ENCODE measurements at places on chromosomes 11 and 22.

DNA sequence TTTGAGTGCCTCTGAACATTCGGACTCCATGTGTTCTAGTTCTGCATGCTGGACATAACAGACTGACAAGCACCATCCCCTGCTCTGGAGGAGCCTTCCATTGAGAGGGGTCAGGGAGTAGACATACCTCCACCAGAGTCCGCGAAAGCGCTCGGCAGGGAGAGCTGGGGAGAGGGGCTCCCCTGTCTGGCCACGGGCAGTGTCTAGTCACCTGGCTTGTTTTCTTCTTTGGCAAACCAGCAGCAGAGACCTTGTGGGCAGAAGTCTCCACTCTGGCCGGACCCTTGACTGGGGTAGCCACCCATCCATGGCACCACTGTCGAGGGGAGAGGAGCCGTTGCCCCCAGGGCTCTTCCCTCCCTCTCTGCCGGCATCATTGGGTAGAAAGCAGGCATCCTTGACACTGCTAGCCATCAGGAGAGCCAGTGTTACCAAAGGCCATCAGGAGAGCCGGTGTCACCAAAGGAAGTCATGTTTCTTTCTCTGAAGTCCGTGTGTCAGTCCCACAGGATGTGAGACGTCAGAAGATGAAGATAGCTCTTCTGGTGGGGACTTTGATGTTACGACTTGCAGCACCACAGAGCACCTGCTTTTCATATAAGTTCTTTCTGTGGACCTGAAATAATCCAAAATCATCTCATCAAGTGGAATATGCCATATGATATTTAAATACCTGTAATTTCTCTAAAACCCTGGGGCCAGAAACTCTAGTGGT, 305.6 kb downstream of the TBC1D22A start:
- no peak for DNase-seq

GRCh38 chr11:62140304-62141110, 16.7 kb downstream of the INCENP start:
- DNase-seq = no peak

DNA sequence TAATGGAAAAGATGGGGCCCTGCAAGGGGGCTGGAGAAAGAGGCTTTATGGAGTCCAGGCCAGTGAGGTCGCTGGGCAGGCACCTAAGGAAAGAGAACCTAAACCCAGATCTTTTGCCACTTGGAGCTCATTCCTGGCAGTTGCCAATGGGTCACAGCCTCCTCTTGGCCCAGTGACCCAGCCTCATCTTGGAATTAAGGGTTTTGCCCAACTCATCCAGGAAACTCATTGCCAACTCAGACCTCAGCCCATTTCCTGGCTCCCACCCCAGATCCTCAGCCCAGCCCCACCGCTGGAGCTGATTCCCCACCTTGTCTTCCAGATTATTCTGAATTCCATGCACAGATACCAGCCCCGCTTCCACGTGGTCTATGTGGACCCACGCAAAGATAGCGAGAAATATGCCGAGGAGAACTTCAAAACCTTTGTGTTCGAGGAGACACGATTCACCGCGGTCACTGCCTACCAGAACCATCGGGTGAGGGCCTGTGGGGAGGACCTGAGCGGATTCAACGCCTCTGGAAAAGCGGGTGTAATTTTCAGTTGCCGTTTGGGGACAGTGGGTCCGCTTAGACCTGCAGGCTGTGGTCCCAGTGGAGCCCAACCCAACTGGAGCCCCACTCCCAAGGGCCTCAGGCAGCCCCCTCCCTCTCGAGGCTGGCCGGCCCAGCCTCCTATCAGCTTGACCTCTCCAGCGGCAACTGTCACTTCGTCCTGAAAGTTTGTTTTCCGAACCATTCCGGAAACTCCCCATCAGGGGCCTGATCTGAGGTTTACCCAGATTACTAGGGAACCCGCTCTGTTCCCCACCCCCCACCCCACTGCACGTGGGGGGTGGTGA, 4.3 kb downstream of the TBX1 start:
- no peak for DNase-seq

DNA sequence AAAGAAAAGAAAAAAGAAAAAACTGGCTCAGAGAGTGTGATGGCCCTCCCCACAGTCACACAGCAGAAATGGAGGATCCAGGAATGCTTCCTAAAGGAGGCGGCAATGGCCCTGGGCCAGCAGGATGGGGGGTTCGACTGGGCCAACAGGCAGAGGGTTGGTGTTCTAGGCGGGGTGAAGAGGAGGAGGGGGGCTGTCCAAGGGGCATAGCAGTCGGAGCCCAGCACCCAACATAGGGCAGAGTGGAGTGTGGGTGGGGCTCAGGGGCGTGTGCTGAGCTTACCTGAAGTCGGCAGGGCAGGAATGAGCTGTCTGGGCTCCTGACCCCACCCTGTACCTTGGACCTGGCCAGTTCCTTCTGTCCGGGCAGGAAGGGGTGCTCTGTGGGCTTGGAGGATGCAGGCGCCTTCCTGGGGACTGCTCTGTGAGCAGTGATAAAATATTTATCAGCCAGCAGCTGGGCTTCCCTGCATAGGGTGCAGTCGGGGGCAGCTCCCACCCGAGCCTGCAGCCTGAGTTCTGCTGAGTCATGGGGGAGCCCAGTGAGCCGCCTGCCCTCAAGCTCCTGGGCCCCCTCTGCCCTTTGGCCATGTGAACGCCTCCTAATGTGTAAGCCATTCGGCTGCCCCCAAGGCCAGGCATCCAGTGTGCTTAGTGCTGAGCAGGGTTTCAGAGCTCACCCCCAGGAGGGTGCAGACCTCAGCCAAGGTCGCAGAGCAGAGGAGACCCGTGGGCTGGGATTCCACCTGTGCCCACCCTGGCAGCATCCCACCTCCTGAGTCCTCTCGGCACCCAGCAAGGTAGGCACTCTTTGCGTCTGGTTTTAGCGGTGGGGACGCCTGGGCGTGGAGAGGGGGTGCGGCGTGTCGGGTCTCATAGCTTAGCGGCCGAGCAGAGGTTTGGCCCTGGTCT, 25.3 kb upstream of the PRR5 start:
- DNase-seq = no peak

DNA sequence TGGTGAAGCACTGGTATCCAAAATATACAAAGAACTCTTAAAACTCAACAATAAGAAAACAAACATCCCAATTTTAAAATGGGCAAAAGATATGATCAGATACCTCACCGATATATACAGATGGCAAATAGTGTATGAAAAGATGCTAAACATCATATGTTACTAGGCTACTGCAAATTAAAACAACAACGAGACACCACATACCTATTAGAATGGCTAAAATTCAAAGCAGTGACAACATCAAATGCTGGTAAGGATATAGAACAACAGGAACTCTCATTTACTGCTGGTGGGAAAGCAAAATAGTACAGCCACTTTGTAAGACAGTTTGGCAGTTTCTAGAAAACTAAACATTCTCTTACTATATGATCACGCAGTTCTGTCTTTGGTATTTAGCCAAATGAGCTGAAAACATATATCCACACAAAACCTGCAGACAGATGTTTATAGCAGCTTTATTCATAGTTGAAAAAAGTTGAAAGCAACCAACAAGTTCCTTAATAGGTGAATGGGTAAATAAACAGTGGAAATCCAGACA, 38.5 kb downstream of the SIK3 start:
- DNase-seq = no peak

- DNase-seq = no peak
Measured at GRCh38 chr22:35956850-35957249, 71.8 kb downstream of the RBFOX2 start.

GRCh38 chr22:40258501-40258915, 80.8 kb downstream of the TNRC6B start:
- no peak for DNase-seq

DNA sequence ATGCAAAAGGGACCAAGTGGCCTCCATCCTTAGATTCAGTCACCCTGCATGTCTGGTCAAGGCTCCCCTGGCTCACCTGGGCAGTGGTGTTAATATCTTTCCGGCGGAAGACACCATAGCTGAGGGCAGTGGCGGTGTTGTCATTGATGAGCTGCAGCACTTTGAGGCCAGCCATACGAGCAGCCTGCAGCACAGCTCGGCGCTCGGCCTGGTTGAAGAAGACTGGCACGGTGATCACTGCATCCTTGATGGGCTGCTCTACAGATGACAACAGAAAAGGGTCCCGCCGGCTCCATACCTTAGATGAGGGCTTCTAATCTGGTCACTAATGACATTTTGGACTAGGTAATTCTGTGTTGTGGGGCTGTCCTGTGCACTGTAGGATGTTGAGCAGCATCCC, 2.6 kb downstream of the HYOU1 start:
- no peak for DNase-seq

DNA sequence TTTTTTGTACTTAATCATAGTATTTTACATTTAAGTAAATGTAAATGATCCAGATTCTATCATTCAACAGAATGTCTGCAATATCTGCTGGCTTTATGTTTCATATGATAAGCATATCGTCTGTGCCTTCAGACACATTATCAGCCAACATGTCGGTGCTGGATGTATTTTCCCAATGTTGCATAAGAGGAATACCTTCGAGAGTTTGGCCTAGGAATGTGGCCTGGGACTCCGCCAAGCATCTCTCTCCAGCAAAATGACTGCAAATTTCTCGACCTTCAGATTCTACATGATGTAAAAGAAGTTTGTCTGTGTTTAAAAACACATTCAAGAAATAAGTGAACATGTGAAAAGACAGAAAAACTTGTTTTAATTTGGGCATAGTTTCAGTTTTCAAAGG, 6.9 kb downstream of the BDNF start:
- no peak for DNase-seq

GRCh38 chr11:123235117-123235655, 40.1 kb upstream of the CLMP start:
- peak; percentile 46 for DNase-seq

DNA sequence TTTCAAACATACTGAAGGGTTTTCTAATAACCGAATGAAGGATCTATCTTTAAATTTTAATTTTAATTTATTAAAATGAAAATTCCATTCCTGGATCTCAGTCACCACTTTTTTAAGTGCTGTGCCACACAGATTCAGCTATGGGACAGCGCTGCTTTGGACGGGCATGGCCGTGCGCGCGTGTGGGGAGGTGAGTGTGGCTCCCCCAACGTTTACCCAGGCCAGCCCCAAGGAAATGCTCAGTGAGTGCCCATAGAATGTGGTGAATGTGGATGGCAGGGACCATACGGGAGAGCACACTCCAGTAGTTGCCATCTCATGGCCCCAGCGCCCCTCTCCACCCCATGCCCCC, 88.0 kb upstream of the KCNQ1OT1 start:
- DNase-seq = no peak

DNA sequence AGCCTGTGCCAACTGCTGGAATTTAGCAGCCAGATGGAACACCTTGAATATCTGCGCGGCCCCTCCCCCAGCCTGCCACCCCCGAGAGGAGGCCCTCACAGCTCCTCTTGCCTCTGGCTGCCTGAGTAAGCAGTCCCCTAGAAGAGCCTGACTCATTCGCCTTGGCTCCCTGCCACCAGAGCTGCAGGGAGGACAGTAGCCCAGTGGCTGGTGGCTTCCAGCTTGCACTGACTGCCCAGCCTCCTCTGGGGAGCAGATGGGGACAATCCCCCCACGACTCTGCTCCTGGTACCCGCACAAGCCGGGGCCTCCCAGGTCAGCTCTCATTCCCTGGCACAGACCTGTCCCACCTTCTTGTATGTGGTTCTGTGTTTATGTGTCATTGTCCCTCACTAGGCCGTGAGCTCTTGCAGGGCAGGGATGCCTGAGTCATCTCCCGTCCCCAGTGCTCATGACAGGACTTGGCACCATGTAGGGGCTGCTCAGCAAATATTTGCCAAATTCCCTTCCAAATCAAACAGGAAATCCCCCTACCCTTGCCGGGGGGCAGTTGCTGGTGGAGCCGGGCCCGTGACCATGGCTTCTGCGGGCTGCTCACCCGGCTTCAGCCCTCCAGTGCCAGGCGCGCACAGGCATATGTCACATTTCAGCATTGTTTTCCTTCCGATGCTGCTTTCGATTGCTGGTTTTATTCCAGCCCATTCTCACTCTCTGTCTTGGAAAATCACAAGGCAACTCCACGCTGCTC, 43.6 kb downstream of the CACNG2 start:
- peak; percentile 60 for DNase-seq

DNA sequence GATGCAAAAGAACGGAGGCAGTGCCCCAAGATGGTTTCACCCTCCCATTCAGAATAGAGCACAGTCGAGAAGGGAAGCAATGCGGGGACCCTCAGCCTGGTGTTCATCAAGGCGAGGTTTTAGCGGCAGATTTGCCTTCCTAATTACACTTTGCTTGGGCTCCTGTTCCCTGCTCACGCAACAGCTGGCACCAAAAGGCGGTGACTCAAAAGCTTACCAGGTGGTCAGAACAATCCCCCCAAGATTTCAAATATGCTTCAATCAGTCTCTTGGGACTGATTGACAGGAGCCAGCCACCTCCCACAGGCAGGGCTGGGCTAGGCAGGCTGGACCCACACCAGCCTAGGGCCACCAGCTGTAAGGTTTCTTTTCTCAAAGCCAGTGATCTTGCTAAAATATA, 14.2 kb downstream of the IGSF9B start:
- DNase-seq = no peak

DNA sequence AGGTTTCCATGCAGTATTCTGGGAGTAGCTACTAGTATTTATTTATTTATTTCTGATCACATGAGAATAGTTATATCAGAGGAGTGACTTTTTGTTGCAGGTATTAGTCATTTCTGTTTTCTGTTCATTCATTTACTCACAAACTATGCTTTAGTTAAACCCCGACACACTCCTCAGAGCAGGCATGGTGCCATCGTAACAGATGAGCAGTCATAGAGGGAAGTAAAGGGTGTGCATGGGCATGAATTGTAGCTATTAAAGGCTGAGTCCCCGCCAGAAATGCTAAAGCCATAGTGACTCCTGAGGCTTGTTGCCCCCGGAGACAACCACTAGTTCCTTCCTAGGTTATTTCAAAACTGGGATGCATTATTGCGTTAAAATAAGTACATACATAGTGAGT, 10.6 kb downstream of the JHY start:
- DNase-seq = no peak
